Activated CD4-positive, alpha-beta T cell treated with anti-CD3 and anti-CD28 coated beads for 48 hours (primary cell): ENCODE measurements at places on chromosomes 2 and 18.

DNA sequence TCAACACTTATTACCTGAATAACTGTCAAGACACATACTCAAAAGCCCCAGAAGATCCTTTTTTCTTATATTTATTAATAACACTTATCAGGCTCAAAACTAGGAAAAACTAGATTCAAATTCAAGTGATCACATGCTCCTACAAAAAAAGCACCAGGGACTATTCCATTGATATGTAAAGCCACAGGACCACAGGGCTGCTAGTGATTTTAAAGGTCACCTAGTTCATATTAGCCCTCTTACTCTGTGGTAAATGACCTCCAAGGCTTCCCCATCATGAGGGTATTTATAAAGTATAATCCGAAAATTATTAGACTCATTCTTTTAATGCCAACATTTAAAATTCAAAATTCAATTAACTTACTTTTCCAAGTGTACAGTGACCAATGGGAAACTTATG lies 52.5 kb downstream of the LRPPRC start:
- DNase-seq = no peak

GRCh38 chr18:46040033-46040746 lies 31.9 kb downstream of the PSTPIP2 start:
- no peak for DNase-seq

DNA sequence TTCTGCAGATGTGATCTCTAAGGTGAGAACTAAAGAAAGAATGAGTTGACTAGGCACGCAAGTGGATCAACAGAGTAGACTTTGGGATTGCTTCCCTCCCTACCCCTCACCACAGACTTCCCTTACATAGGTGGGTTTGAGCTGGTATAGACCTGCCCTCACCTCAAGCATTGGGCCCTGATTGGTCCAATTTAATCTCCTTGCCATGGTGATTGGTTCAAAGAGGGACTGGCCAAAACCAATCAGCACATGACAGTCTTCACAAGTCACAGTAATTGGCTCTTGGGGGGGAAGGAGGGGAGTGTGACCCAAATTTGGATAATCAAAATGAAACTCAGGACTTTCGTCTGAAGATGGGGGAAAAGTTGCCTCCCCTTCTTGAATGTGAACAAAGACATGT lies 36.6 kb upstream of the LNPK start:
- no peak for DNase-seq

- no peak for DNase-seq
These were observed 6.4 kb upstream of the RBM44 start for GRCh38 chr2:237791977-237792727.

DNA sequence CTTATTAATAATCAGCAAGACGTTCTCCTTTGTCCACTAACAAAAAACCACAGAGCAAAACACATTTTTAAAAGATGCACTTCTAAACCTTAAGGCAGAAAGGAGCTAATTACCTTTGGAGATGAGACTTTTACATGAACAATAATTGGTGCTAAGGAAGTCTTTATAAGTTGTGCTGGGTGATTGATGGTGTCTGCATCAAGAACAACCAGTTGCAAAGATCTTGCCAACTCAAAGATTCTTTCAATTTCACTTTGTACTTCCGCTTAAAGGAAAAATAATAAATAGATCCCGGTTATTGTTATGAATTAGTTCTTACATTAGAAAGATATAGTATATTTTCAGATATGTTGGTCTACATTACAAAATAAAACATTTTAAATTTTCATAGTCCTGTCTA lies 26.9 kb upstream of the ARL5A start:
- no peak for DNase-seq

DNA sequence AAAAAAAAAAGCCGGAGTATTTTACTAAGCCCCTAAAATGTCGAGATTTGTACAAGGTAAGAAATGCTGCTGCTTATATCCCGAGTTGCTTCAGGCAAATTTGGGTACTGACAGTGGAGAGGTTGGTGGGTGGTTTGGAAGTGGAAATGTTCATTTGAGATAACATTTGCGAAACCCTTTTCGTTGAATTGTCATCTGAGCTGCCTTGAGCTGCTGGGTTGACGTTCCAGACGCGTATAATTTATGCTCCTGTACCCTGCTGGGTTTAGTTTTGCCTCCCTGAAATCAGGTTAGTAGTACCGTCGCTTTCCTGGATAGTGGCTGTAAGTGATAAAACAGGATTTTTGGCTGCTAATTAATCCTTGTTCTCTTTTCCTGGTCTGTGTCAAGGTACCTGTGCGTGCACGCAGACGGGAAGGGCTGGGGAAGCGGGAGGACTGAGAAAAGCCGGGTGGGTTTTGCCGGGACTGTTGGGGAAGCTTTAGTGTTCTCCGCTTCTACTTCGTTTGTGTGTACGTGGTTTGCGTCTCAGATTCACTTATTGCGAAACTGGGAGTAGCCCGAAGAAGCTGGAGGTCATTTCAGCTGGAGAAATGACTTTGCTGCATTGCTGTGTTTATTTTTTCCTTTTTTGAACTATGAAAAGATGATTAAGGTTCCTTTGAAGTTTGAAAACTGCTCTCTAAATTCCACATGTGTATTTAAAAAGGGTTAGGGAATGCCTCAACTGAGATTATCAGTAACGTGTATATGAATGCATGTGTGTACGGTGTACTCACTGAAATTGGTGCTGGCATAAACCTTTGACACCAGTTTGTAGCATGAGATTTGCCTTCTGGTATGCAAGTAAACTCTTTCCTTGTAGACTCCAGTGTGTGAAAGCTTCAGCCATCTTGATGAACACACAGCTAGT lies 709 bp downstream of the UGP2 start:
- DNase-seq = peak; percentile 16

- DNase-seq = no peak
These were observed 29.1 kb downstream of the XIRP2 start for GRCh38 chr2:166917415-166917814.

DNA sequence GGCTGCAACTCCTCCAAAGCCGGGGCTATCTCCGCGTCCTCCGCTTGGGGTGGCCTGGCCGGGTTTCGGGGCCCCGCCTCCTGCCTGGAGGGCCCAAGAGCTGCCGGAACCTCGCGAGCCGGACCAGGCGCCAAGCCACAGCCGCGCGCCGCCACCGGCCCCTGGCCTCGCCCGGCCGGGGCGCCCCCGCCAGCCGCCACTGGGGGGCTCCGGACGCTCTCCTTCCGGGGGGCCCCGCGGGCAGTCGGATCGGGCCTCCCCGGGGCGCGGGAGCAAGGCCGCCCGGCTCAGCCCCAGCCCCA lies 17.4 kb upstream of the HAAO start:
- peak; percentile 73 for DNase-seq

GRCh38 chr2:69600425-69600824 lies 43.1 kb downstream of the AAK1 start:
- no peak for DNase-seq

- DNase-seq = no peak
These were observed 54.1 kb downstream of the SLC9A4 start for GRCh38 chr2:102527086-102527485.

DNA sequence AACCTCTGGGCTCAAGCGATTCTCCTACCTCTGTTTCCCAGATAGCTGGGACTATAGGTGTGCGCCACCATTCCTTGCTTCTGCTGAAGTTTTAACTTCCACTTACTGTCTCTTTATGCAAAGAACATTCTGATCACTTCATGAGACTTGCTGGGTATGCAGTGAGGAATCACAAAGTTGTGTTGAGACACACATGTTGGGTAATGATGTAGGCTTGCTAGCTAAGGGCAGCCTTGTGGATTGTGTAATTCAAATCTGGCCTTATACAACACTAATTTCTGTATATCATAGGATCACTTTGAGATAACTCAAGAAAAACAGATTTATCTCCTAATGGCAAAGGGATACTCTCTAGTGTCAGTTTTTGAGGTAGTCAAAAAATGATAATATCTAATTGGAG lies 24.2 kb downstream of the XRCC5 start:
- DNase-seq = no peak

DNA sequence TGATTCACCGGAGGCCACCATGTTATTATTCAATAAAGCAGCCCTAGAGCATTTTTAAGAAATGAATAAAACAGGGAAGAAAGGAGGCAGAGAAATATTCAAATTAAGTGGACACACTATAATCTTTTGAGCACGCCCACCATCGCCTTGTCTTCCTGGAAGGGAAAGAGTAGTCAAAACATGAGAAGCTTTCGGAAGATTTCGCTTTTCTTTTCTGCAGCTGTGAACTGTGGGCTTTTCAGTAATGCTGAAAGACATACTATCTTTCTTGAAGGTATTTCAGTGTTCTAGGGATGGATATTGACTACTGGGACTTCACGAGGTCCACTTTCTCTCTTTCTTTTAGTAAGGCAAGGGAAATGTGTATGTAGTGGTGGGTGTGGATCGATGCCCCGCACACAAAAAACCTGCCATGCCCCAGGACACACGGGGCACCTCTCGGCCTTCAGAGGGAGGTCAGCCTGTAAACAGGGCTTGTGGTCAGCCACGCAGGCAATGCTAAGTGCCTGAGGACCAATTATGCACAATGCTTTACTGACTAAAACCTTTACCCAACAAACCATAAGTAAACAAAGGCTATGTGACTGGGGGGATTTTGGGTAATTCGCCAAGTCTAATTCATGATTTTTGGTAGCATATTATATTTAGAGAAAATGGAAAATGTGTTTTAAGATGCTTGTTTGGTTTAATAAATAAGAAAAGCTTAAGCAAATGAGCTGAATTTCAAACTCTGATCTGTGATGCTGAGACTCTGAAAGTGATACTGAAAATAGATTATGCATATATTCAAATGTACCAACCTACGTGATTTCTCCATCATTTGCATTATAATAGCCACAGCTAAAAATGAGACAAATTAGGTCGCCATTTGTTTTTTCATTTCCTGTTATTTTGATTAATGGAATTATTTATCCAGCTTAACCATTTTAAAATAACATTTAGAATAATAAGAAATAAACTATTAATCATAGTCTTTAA lies 130.5 kb downstream of the ZNF516 start:
- peak; percentile 56 for DNase-seq

DNA sequence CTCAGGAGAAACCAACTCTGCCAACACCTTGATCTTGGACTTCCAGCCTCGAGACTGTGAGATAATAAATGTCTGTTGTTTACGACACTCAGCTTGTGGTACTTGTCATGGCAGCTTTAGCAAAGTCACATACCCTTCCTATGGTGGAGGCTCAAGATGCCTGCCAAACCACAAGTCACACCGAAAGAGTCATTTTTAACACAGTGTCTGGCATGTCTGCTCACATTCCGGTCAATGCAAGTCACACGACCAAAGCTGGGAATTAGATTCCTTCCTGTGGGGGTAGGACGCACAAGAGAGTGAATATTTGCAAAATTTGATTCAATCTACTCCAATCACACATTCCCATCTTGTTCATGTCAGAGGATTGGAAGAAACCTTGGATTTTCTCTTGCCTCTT lies 24.6 kb downstream of the KCNE4 start:
- no peak for DNase-seq

- DNase-seq = no peak
These were observed 59.8 kb downstream of the CENPO start for GRCh38 chr2:24853046-24853445.

- peak; percentile 61 for DNase-seq
These were observed 68.6 kb upstream of the PELI1 start for GRCh38 chr2:64212801-64213321.

GRCh38 chr2:170434900-170435621 lies 257.1 kb downstream of the MYO3B start:
- DNase-seq = no peak

DNA sequence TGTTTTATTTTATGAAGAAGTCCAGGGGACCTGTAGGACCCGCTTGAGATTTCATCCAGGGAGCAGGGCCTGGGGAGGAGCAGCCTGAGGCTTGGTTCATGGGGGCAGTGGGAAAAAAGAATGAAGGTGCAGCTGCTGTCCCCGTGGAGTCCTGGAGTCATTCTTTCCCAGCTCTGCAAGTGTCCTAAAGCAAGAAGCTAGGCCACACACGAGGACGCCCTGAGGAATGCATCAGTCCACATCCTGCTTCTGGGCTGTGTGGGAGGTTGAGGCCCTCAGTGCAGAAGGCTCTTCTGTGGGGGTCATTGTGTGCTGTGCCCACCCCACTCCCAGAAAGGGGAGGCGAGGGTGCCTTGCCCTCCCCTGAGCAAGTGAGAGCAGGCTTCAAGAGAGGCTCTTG lies 179.9 kb upstream of the HS6ST1 start:
- no peak for DNase-seq

GRCh38 chr2:134462791-134463698 lies 209.2 kb downstream of the MGAT5 start:
- no peak for DNase-seq

- DNase-seq = no peak
These were observed 74.9 kb upstream of the MYL1 start for GRCh38 chr2:210389856-210390255.

- DNase-seq = peak; percentile 61
These were observed 935 bp upstream of the RAMP1 start for GRCh38 chr2:237858294-237859081.

GRCh38 chr18:35489913-35490490 lies 7.8 kb downstream of the INO80C start:
- DNase-seq = no peak
